Tongue (tissue), 3 donors: ENCODE measurements at places on chromosomes 2 and 18. TPM values are rescaled to one million over a fixed set of nuclear protein-coding genes. Genes with fewer than 3 reads are reported as not detected.

The PPP1R1C gene
- 2.5 TPM for total RNA-seq

The MEIS1 gene
- 72.7 TPM for total RNA-seq

The HJURP gene
- 9.8 TPM for total RNA-seq

The MEP1B gene
- 0.10 TPM for total RNA-seq

The RPRD1A gene
- 76.0 TPM for total RNA-seq

The CTAGE1 gene
- not detected for total RNA-seq

The HOXD8 gene
- 2.7 TPM for total RNA-seq

GRCh38 chr18:12068950-12069320 is 24.7 kb upstream of the ANKRD62 start:
- DNase-seq: no peak

DNA sequence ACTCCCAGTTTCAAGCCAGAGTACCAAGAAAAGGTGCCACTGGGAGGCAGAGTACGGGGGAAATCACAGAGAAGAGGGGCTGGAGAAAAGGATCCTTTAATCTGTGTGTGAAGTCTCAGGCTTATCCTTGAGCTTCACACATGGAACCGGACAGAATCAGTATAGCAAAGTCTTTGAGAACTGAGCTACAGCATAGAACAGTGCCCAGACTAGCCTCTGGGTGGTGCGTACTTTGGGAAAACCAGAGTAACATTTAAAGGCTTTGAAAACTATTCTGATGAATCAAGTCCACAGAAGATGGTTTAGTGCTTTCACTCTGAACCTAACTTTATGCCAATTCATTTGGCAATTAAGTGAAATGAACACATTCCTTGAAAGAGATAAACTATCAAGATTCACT is 83.1 kb downstream of the BABAM2 start:
- DNase-seq: no peak

DNA sequence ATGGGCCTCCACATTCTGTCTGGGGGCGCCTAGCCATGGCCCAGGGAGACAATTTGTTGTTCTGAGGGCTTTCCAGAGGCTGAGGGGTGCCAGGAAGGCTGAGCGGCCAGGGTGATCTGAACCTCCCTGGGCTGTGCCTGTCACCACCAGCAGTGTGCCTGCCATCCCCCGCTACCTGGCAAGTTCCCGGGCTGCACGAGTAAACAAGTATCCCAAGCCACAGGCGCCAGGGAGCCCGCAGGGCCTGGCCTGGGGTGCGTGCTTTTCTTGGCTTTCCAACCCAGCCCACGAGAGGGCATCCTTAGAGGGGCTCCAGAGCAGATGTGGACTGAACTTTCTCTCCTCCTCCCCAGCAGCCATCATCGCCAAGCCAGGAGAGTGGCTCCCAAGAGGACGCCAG is 35.1 kb upstream of the B3GNT7 start:
- no peak for DNase-seq

GRCh38 chr2:239600001-239600593 is 199.3 kb upstream of the HDAC4 start:
- DNase-seq: no peak

DNA sequence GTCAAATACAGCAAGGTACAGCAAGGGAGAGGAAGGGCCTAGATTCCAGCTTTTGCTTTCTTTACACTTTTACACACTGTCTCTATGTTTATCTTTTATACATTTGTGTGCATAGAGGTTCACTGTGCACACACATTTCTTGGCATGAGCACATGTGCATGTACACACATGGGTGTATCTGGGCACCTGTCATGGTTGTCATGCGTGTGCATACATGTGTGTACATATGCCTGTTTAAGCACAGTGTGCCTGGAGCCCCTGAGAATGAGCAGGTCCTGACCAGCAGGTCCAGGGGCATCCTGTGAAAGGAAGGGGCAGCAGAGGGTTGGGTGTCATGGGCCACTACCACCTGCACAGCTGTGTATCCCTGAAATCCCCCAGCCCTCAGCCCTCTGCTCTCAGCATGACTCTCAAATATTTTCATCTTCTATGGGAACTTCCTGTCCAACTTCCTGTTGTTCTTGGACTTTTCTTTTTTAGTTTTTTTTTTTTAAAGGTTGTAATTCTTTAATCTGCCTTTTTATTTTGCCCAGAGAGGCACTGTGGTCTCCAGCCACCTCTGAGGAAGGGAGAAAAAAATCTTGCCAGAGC is 97.0 kb upstream of the EPAS1 start:
- DNase-seq: no peak

GRCh38 chr2:27807476-27807875 is 36.0 kb downstream of the MRPL33 start:
- DNase-seq: peak; percentile 21

GRCh38 chr2:95060446-95061118 is 35.1 kb downstream of the MAL start:
- DNase-seq: no peak

DNA sequence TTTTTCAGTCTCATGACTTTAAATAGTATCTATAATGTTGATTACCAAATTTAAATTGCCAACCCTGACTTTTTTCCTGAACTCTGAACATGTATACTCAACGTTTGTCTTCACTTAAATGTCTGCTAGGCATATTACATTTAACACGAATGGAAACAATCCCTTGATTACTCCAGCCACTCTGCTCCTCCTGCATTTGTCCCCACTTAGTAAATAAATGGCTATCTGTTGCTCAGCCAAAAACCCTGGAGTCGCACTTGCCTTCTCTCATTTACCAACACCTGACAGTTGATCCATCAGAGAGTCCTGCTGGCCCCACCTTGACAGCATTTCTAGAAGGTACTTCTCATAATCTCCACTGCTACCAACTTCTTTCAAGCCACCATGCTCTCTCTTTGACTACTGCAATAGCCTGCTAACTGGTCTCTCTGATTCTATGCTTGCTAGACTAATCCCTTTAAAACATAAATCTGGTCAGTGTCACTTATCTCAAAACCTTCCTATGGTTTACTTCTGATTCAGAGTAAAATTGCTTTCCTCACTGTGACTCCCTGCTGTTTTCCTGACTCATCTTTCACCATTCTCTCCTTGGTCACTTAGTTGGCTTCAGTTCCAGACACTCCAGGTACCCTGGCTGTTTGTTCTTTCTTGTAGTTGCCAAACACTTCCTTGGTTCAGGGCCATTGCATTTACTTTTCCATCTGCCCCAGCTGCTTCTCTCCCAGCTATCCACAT is 31.9 kb downstream of the SPAG16 start:
- DNase-seq: no peak

DNA sequence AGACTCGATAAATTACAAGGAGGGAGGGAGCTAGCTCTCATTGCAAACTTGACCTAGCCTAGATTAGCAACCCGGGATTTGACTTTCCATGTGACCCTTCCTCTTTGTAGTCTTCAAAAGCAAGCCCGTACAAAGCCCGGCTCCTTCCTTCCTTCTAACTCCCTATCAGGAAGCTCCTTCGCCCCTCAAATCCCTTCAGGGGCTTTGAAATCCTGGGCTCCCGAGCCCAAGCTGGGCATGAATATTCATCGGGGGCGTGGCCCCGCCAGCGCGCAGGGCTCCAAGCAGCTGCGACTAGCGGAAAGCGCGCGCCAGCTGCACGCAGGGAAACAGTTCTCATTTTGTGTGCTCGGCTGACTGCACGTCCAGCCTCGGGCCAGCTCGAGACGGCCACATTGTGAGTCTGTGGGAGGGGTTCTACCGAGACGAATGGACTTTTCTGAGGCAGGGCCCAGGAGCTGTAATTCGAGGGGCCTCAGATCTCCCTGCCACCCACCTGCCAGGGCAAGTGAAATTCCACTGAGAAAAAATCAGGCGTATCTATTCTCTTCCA is 84.0 kb upstream of the PELI1 start:
- DNase-seq: peak; percentile 95

DNA sequence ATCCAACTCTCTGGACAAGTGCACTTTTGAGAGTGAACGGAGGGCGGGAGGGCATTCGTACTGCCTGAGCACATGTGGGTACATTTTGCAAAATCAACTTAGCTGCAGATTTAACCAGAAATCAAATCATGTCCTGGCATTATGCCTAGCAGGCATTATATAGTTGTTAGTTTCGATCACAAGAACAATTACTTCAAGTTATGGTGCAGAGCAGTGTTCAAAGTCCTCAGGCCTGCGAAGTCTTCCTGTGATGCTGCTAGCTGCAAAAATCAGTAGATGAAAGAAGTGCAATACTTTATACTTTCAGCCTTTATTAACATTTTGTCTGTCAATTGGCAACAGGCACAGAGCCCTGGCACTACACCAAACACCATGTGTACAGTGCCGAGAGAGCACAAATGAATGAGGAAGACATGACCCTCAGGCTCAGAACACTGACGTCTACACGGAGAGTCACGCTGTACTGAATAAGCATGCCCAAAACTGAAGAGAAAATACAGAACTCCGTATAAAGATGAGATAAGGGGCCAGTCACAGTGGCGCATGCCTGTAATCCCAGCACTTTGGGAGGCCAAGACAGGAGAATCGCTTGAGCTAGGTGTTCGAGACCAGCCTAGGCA is 92.1 kb upstream of the CREB1 start:
- DNase-seq: peak; percentile 35

- no peak for DNase-seq
Observed at GRCh38 chr18:79275461-79275860, 120.3 kb upstream of the NFATC1 start.

DNA sequence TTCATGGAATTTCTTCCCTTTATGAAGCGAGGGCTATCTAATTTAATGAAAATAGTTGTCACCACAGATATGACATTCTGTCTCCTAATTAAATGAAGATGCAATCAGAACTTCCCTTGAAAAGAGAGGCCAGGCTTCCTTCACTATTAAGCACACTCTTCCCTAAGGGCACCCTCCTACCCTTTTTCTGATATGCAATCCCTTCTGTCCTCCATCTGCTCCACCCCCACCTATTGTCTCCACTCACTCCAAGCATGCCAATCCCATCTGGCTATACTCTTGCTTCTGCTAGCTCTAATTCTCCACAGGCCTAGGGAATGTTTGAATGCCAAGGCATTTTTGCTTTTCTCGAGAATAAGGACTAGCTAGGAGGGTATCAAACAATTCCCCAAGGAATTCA is 818.4 kb upstream of the FSHR start:
- no peak for DNase-seq

- DNase-seq: peak; percentile 25
Observed at GRCh38 chr2:238518172-238518820, 91.6 kb downstream of the ASB1 start.

DNA sequence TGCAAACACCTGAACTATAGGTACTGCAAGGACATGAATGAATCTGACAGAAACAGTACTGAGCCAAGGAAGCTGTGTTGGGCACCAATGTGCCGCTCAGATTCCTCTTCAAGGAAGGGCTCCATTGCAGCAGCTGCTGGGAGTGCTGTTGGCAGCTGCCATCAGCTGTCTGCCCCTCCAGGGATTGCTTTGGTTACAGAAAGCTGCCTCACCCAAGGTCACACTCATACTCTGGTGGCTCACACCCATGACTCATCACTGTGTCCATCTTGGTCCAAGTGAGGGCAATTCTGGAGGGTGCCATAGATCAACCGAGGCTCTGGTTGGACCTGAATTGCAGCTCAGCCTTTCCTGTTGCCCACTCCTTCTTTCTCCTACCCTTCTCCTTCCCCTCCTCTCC is 24.4 kb upstream of the TRPM8 start:
- DNase-seq: peak; percentile 55

DNA sequence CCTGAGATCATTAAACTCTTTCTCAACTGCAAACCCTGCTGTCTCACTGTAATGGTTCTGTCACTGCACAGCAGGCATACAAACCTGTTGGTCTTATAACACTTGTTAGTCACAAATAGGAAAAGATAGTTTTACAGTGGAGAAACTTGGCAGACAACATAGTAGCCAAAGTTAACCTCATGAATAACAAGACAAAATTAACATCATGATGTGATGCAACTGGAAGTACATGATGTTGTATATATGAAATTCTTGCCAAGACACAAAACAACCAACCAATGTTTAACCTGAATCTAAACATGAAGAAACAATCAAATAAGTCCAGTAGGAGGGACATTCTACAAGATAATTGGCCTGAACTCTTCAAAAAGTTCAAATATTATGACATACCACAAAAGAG is 189.3 kb downstream of the RNF152 start:
- no peak for DNase-seq

- DNase-seq: no peak
Observed at GRCh38 chr2:10771786-10772185, 40.8 kb downstream of the PDIA6 start.

DNA sequence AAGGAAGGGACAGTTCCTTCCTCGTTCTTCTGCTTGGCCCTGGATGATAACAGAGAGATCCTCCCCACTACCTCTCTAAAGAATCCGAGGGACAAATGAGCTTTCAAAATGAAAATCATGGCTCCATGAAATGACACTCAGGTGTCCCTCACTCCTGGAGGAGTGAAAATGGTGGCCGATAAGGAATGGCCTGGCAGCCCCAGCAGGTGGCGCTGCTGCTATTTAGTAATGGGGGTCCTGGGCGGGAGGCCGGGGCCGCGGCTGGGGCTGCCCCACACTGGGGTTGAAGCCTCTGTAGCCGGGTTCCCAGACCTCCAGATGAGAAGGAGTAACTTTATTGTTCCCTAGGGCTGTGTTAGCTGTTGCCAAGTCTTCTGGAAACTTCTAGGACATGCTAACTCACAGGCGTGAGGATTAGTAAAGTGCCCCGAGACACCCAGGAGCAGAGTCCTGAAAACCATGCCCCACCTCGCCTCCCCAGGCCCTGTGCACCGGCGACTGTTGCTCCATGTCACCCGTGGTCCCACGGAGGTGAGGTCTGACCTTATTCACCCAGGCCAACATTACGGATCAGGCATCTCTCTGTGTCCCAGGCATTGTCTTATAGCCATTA is 138.0 kb downstream of the CTIF start:
- peak; percentile 80 for DNase-seq
